CD4-positive, alpha-beta T cell (primary cell): ENCODE measurements at places on chromosomes 5 and 9.

DNA sequence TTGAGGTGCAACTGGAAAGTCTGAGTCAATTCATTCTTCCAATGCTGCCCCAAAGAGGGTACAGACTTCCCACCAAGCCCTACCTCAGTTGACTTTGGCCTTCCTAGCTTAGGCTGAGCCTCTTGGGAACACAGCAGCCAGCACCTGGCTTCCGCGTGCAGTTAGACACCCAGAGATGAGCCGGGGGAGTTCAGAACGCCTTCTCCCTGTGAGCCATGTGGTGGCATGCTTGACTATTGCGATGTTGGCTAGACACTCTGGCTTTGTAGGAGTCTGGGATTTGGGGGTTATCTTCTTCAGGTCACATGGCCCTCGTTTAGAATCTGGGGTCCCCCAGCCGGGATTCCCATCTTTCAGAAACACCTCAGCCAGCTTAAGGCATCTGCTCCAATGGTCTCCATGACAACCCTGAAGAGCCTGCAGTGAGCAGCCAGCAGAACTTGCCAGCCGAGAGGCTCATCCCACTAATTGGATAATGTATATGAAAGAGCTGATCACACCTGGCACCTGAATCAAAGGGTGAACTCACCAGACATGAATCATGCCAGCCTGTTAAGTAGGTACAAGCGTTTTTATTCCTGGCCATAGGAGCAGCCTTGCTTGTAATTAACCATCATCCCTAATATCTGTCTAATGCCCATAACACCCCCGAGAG lies 167.5 kb downstream of the SYK start:
- no peak for DNase-seq

DNA sequence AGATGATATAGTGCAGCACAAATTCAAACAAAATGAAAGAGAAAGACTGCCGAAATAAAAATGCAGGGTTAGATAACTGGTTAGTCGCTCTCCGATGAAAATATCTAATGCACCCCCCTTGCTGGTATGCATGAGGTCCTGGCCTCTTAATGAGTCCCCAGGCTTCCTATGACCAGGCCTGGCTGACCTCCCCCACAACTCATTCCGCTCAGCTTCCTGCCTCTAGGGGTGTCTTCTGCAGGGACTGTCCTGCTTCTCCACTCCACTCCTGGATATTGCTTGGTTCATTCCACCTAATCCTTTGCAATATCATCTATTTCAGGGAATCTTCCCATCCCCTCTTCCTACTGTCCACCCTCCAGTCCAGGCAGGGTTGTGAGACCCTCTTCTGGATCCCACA lies 341.8 kb downstream of the ASTN2 start:
- DNase-seq = no peak

DNA sequence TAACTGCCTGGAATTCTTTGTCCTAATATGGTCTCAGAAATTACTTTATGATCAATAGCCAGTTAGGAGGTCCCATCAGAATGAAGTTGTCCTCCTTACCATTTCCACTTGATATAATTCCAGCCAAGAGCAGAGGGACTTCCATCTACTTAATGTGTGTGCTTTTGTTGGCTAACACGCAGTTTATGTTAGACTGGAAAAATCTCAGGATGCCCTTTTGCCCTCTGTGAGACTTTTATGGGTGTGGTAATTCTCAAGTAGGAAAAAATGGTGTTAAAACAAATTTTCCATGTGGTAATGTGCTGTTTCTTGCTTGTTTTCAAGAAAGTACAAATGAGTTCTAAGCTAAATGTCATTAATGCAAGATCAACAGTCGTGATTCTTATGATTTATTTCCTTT lies 327.1 kb downstream of the MTRR start:
- DNase-seq = no peak

DNA sequence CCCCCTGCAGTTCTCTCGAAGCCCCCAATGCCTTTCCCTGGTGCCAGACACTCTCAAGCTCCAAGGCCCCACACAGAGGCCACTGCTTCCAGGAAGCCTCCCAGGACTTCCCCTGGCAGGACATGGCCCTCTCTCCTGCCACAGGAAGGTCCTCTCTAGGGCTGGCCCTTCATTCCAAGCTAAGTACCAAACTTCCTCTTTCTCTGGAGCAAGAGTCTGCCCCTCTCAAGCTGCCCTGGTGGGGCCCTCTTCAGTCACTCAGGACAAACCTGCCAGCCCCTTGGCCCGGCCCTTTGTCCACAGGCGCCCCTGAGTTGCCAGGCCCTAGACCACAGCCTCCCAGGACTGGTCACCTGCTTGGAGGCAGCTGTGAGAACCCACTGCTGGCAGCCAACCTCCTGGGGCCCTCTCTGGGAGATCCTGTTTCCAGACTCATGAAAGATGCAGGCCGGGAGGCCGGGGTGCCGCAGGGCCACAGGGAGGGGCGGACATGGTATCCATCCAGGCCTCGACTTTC lies 6.6 kb downstream of the NINJ1 start:
- no peak for DNase-seq

DNA sequence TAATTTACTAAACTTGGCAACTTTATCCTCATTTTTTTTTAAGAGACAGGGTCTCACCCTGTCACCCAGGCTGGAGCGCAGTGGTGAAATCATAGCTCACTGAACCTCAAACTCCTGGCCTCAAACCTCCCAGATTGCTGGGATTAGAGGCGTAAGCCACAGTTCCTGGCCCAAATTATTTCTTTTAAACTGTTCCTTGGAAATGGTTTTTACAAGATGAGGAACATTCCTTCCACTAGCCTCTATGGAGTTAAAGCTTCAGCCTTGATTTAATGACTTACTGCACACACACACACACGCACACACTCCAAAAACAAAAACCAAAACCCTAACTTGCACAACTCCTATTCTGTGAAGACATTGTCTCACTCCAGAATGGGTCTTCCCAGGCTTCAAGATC lies 77.2 kb upstream of the TARS1 start:
- no peak for DNase-seq

- no peak for DNase-seq
These were observed 159.4 kb downstream of the RASEF start for GRCh38 chr9:82903503-82903902.

GRCh38 chr9:137138058-137138721 lies 764 bp upstream of the GRIN1 start:
- no peak for DNase-seq

DNA sequence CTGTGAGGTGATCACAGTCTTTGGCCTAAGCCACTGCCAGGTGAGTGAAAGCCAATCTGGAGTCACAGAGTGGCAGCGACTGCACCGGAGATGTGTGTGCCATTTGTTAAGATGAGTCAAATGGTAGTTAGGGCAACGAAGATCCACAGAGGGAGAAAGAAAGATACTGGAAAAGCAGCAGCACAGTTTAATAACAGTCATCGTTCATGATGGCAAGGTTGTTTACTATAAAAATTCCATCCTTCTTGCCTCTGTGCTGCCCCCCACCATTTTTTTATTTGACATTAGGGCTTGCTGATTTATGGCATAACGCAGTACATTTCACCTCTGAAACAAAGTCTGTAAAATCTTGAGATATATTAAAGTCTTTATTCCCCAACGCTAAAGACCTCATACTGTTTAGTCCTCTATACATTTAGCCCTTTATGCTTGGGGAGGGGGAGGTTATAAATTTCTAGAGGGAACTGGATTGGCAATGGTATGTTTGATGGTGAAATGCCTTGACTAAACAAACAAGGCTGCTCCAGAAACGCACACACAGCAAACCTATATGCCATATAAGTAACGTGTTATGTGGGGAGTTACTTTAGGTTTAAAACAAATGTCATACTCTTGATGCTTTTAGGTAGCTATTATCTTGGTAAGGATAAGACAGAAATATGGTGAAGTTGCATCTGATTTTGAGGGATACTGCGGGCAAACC lies 55.8 kb upstream of the ABL1 start:
- no peak for DNase-seq

DNA sequence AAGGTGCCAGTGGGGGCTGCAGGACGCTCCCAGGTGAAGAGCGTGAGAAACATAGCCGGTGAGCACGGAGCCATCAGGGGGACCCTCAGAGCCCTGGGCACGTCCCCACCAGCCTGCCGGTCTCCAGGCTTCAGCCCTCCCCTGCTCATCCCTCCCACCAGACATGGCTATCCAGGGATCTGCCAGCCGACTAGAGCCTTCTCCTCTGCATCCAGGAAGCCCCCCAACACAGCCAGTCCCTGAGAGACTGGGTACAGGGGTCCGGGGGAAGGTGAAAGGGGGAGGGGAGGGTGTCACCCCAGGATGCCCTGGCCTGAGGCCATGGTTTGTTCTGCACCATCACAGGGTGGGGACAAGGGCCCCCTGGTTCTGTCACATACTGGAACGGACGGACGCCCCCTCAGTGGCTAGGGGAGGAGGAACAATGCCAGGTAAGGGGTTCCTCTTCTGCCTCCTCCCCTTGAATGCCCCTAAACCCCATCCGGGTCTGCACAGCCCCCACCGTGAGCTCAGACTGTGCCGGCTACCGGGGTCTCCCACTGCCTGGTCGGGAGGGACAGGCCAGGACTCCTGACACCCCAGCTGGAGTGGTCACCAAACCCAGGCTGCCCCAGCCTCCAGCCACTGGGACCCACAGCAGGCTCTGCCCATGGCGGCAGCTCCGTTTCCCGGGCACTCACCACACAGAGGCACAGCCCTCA lies 34.3 kb downstream of the NACC2 start:
- DNase-seq = no peak

- DNase-seq = no peak
These were observed 27.5 kb upstream of the TNPO1 start for GRCh38 chr5:72788866-72789505.

- DNase-seq = no peak
These were observed 935.2 kb upstream of the DMAC1 start for GRCh38 chr9:8734760-8735159.

DNA sequence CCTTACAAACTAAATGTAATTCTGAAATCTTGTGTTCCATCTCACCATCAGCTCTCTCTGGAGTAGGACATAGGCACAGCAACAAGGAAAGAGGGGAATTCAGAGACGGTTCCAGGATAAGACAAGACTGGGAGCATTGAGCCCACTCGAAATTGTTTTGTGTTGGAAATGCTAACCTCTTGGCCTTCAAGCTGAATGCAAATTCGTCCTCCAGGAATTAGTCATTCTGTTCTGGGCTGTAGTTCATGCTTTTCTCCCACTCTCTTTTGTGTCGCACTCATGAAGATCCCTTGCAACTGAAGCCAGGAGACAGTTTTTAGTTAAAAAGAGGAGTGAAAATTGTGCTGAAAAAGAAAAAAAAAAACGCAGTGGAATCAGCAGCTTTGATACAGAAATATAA lies 121.7 kb upstream of the SEMA6A start:
- DNase-seq = no peak

DNA sequence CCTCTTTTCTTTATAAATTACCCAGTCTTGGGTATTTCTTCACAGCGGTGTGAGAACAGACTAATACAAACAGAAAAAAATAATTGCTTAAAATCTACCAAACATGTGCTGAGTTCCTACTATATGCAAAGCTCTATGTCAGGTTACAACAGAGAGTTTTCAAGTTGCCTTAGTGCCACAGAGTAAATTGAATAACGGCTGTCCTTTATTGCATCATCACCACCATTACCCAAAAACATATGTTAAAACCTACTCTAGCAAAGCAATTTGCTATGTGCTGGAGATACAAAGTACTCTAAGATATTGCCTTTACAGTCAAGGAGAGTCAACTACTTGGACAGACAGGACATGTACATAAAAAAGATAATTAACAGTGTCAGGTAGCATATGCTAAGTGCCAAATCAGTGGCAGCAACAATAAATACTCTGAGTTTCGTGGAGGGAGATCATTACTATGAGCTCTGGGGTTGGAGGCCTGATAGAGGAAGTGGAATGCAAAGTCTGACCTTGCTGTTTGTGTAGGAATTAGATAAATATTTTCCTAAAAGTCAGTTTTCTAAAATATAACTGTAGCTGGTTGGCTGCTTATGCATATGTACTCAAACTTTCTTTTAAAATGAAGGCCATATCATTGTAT lies 1058.7 kb upstream of the WWC1 start:
- DNase-seq = no peak
